ENCODE measurements at places on chromosomes 16 and 17. TPM values are rescaled to one million over a fixed set of nuclear protein-coding genes. Genes with fewer than 3 reads are reported as not detected.

The CHD9NB gene
- 0.85 TPM for polyA plus RNA-seq

The CHST4 gene
- polyA plus RNA-seq: 0.12 TPM

The ZSCAN10 gene
- polyA plus RNA-seq: 0.66 TPM

The PRAC2 gene
- not detected for polyA plus RNA-seq

The CRYBA1 gene
- not detected for polyA plus RNA-seq

The NLE1 gene
- 14.1 TPM for polyA plus RNA-seq

The CCL7 gene
- polyA plus RNA-seq: not detected

The MARVELD3 gene
- 67.3 TPM for polyA plus RNA-seq

The BCAR1 gene
- 58.6 TPM for polyA plus RNA-seq

The TK1 gene
- 19.7 TPM for polyA plus RNA-seq

The EFCAB13 gene
- polyA plus RNA-seq: 9.4 TPM

All from large intestine (tissue), 12 donors.